ENCODE measurements at places on chromosomes 1 and 21.

DNA sequence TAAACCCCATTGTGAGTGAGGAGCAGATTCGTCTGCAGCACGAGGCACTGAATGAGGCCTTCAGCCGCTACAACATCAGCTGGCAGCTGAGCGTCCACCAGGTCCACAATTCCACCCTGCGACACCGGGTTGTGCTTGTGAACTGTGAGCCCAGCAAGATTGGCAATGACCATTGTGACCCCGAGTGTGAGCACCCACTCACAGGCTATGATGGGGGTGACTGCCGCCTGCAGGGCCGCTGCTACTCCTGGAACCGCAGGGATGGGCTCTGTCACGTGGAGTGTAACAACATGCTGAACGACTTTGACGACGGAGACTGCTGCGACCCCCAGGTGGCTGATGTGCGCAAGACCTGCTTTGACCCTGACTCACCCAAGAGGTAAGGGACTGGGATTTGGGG is 132.2 kb downstream of the PAPPA2 start:
- DNase-seq, result no peak

DNA sequence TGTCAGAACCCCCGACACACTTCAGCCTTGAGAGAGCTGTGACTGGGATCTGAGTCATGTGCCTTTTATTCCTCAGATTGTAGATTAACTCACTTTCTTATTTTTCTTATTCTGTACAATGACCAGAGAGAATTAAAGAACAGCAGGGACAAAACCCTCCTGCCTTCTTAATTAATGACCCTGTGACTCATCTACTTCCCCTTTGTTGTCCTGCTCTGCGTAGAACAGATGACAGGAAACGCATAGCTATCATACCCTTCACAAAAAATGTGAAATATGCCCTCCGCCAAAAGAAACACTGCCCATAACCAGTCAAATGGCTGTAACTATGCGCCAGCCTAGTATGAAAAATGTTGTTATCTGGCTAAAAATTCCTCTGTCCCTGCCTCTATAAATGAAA is 9.1 kb upstream of the PADI2 start:
- no peak for DNase-seq

DNA sequence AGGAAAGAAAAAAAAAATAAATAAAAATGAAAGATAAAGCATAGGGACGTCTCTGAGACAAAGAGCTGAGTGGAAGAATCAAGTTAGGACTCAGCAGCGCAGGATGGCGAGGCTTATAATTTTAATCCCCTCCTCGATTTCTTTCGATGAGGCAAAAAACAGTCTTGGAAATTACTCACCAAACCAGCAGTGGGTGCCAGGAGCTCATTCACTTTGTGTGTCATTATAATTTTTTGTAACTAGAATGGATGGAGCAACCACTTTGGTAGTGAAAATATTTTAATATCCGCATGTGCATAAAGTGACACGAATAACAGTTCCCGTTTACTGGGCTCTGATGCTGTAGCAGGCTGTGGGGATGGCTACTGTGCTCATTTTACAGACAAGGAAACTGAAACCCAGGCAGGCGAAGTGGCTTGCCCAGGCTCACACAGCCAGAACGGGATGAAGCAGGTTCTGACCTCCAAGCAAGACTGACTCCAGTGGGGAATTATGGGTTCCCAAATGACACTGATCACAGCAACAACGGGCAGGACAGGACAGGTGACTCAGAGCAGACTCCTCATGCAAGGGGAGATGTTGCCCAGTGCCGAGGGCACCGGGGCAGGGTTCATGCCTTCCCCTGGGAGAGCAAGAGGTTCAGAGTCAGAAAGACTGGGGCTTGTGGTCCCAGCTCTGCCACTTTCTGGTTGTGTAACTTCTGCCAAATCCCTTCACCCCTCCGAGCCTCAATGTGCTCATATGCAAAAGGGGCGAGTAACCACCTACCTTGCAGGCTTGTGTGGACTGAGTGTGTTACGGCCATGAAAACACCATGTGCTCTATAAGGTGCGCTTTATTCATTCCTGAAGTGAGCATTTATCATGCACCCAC is 63.6 kb downstream of the RUNX3 start:
- no peak for DNase-seq

GRCh38 chr1:3431266-3431665 is 23.2 kb upstream of the ARHGEF16 start:
- no peak for DNase-seq

- DNase-seq, result no peak
These were observed 44.5 kb downstream of the MDM4 start for GRCh38 chr1:204560590-204561150.

DNA sequence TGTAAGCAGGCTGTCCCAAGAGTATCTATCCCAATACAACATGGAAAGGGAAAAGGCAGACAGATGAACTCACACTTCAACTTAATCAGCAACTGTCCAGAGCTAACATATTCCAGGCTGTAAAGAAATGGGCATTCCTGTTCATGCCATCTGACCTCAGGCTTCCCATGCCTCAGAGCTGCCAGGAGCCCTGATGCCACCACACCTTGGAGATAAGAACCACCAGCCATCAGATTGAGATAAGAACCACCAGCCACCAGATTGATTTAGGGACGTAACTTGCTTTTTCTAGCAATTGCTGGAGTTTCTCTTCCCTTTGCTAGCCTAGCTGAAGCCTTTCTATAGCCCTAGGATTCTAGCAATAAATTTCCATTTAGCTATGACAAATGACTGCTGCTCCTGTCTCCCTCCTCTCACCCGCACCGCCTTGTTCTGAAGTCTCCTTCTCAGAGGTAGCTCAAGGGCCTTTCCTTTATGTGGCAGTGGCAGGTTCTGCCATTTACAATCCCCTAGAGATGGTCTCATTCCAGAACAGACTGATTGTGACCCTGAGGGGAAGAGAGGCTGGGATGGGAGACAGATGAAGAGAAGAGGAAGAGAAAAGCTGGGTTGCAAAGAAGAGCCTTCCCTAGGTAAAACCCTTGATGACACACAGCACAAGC is 88.0 kb upstream of the CTTNBP2NL start:
- DNase-seq, result no peak

DNA sequence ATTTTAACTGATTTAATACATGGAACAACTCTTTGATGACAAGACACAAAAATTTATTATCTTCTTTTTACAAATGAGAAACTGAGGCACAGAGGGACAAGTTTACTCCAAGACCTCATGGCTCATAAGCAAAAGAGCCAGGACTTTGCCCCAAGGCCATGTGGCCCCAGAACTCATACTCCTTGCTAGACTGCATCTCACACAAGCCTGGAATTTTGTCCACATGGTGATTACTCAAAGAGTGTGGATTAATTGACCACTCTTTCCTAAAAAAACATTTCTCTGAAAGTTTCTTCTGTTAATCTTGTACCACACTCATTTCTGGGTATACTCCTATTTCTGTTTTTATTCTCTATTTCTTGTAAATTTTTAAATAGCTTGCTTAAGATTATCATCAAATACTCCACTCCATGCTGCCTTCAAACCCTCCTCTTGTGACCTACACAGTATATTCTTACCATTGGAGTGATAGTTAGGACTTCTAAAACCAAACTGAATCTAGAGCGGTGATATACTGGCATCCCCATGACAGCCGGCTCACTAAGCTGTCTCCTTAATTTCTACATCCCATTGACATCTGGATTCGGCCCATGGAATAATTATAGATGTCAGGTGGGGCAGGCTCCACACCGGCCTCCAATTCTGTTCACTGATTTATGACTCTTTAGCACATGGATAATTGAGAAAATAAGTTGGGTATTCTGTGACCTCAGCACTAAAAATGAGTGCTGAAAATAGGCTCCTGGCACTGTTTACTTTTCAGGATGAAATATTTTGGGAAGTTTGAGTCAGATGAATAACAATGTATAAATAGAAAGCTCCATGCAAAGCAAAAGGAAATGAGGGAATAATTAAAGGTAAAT is 16.1 kb downstream of the RGS4 start:
- no peak for DNase-seq

- DNase-seq, result peak; percentile 89
These were observed 8.6 kb downstream of the PRKACB start for GRCh38 chr1:84152649-84153056.

GRCh38 chr1:183914276-183914675 is 109.4 kb downstream of the RGL1 start:
- no peak for DNase-seq

Measured in activated CD4-positive, alpha-beta T cell treated with anti-CD3 and anti-CD28 coated beads, Interleukin-2, amount 50 U/mL, for 16 hours (primary cell).